T47D (cell line): ENCODE measurements at places on chromosomes 1 and 21.
A peak's percentile ranks its signal among the peaks of the same experiment; 100 is the strongest.

- no peak for DNase-seq
Measured at GRCh38 chr1:223405507-223405906, 12.3 kb downstream of the CCDC185 start.

DNA sequence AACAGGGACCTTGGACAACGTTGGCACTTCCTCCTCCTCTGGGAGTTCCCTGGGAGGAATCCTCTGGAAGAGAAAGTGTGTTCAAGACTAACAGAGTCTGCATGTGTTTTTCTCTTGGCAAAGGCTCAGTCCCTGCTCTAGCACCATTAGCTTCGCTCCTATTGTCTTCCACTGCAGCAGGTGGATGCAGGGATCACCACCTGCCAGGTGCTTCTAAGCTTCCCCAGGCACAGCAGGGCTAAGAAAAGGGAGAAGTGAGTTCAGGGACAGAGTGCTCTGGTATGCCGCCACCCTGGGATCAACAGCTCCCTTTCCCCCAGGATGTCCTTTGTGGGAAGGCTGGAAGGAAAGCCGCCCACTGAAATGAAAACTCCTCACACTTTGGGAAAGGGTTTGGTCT lies 43.9 kb upstream of the IL20 start:
- no peak for DNase-seq

DNA sequence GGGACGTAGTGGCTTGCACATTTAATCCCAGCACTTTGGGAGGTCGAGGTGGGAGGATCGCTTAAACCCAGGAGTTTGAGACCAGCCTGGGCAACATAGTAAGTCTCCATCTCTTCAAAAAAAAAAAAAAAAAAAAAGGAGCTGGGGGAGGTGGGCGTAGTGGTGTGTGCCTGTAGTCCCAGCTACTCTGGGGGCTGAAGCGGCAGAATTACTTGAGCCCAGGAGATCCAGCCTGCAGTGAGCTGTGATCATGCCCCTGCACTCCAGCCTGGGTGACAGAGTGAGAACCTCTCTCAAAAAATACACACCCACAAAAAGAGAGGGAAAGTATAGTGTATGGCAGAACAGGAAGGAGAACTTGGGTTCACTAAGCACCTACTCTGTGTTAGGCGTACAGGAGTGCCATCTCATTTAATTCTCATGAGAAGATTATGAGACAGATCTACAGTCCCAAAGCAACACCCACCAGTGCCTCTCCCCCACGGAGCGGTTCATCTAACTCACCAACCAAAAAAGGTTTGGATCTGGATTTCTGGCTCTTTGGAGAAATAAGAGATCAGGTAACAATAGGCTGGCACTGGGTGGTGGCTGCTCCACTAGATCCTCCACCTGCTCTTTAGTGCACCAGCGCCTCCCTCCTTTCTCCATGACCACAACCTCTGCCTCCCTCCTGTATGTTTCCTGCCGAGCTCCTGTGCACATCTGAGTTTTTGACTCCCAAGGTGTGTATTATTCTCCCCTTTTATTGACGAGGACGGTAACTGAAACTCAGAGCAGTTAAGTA lies 1.4 kb upstream of the TRAF5 start:
- no peak for DNase-seq

DNA sequence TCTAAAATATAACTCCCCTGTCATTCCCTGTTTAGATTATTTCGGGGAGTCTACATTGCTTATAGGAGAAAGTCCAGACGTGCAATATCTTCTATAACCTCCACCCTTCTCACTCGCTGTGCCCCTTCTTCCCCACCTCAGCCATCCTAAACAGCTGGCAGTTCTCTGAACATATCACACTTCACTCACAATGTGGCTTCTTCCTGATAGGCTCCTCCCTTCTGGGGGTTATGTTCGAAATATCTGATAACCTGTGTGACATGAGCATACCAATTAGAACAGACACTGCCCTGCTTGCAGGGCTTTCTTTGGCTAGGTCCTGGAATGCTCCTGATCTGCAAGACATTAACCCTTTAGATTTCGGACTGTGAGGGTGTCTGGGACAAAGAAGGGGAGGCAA lies 274.6 kb downstream of the NFIA start:
- no peak for DNase-seq

DNA sequence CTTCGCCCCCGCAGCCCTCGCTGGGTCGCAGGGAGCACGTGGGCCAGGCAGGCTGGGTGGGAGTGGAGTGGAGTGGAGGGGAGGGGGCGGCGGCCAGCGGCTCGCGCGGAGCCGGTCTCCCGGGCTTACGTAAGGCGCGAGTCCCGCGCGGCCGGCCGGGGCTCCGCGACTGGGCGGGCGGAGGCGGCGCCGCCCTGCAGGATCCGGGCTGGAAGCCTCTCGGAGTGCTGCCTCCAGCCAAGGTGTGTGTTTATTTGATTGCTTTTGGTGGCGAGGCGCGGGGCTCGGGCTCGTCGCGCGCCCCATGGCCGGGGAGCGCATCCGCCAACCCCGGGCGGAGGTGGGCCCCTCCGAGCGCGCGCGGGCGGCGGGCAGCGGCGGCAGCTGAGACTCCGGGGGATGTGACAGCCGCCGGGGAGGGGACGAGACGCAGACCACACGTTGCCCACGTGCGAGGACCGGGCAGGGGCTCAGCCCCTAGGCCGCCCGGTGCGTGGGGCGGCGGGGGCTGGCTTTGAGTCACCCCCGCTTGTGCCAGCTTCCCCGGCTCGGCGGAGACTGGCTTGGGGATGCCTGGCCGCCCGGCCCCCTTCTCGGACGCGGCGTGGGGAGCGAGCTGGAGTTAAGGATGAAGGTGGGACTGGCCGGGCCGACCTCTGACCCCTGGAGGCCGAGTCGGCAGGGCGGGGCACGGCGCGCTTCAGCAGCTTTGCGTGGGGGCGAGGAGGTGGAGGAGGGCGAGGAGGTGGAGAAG lies 402 bp upstream of the AK4 start:
- peak; percentile 31 for DNase-seq

GRCh38 chr1:22024485-22025367 lies 23.3 kb downstream of the CELA3A start:
- DNase-seq: no peak

DNA sequence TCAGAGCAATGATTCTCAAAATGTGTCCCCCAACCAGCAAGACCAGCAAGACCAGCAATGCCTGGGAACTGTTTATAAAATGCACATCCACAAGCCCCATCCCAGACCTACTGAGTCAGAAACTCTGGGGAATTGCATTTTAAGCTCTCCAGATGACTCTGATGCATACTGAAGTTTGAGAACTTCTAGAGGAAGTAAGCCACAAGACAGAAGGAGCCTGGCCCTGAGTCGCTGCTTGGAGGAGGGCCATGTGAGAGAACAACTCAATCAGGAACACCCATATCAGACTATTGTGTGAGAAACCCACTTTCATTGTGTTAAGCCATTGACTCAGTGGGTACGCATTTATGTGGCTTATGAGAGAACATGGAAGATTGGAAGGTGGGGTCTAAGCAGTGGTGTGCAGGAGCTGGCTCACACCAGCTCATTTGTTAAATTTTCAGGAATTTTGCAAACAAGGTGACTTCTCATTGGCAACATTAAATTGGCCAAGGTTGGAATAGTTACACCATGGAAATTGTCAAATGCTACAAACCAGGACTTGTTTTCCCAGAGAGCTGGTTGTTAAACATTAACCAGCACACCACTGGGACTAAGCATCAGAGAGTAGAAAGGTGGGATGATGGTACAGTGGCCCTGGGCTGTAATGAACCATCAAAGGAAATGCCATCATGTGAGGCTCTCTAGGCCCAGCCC lies 38.9 kb downstream of the ATP1A1 start:
- no peak for DNase-seq

GRCh38 chr21:34022627-34023335 lies 50.6 kb upstream of the MRPS6 start:
- DNase-seq: no peak

- DNase-seq: peak; percentile 78
Measured at GRCh38 chr21:43333298-43334062, 93.5 kb downstream of the SIK1 start.

- no peak for DNase-seq
Measured at GRCh38 chr1:1353389-1354151, 4.4 kb upstream of the DVL1 start.

- peak; percentile 96 for DNase-seq
Measured at GRCh38 chr1:149927563-149928400, at the start of gene SF3B4. Gene SF3B4, minus strand, starts transcription at chr1:149927803. Its CDS starts 44 bp downstream, at chr1:149927759.

DNA sequence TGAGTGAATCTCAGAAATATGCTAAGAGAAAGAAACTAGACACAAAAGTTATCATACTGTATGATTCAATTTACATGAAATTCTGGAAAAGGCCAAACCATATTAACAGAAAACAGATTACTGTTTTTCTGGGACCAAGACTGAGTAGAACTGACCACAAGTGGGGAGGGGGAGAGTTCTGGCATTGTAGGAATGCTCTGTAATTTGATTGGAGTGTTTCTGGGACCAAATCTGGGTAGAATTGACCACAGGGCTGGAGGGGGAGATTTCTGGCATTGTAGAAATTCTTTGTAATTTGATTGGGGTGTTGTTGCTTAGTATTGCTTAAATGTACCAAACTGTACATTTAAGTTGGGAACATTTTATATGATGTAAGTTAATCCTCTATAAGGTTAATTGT lies 3.4 kb upstream of the OR10K1 start:
- no peak for DNase-seq

- no peak for DNase-seq
Measured at GRCh38 chr1:58392083-58392482, 154.4 kb downstream of the OMA1 start.

DNA sequence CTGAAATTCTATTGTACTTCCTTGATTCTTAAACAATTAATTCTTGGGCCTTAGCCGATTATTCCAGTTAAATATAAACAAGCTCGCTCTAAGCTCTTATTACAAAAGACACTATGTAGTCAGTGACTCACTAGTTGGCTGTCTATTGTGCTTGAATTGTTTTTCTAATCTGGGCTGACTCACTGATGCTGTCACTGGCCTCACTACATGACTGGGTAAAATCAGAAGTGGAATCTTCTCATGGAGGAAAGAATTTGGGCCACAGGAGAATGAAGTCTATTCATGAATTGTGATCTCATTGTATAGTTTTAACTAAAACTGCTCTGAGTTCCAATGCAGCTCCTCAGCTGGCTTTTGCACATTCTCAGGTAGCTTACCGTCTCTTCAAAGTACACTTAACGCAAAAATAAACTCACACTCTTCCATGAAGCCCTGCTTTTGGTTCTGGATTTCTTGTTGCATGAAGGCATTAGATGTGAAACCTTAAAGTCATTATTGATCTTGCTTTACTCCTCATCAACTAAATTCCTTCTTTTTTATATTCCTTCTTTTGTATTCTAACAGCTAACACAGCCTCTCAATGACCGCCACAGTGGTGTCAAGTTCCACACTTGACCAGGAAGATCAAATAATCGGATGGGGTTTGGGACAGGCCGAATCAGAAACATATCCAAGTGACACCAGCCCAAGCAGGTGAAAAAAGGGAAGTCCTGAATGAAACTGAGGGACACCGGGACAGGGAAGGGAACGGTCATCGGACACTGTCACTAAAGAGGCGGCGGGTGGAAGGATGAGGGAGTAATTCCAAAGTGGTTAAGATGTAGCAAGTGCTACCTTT lies 80.9 kb upstream of the LBR start:
- DNase-seq: peak; percentile 70

DNA sequence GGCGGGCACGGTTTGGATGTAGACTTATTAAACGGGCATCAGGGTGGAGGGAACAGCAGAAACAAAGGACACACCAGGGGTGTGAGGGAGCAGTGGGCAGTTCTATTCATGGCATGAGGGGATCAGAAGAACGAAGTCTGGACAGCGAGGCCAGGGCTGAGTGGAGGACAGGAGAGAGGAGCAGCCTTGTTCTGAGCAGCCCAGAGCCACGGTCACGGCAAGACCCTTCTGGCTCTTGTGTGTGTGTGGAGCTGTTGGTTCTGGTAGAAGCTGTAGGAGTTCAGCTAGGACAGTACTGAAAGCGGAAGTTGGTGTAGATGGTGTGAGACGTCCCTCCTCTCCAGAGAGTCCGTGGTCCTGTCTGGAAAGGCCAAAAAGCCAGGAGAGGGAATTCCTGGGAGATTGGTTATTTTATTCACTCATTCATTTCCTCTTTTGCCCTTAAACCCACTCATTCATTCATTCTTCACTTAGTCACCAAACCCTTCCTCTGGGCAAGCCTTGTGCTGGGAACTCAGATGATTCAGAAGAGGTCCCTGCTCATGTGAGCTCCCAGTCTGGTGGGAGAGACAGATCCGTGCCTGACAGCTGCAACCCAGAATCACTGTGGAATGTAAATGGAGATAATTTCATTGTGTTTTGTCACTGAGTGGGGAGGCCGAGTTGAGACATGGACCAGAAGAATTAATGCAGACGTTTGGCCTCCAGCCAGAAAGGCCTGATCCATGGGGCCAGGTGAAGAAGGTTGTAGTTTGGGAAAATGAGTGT lies 4.1 kb upstream of the ACOT11 start:
- DNase-seq: no peak

DNA sequence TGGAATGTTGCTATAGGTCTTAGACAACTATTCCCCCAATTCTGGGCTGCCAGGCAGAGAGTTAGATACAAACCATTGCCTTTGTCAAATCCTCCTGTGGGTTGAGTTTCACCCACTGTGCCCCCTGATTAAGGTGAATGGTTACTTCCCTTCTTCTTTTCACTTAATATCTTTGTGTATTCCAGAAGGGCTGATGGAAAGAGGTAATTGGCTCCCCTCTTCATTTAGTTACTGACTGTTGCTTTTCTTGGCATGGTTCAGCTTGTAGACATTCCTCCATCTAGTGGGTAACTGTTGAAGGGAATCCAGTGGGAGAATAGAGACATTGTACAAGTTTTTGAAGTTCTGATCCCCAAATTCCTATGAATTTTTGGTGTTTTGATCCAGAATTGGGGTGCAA lies 43.8 kb upstream of the MACF1 start:
- no peak for DNase-seq

DNA sequence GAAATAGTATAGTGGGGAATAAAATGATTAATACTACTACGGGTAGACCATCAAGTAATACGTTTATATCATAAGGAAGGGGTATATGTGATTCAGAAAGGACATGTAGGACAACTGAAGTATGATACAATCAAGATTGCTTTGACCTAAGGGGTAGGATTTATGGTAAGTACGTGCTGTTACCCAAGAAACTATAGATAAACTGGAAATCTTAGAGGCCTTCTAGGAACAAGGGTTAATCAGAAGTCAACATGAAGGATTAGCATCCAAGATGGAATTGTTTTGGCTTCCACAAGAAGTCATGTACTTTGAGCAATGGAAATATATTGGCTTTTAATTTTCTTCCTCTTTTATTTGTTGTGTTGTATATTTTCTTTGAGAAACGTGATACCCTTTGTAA lies 13.2 kb upstream of the ZMYM4 start:
- no peak for DNase-seq

- DNase-seq: no peak
Measured at GRCh38 chr21:14995226-14995625, 69.6 kb downstream of the NRIP1 start.
